ENCODE measurements at places on chromosomes 7 and 10.

DNA sequence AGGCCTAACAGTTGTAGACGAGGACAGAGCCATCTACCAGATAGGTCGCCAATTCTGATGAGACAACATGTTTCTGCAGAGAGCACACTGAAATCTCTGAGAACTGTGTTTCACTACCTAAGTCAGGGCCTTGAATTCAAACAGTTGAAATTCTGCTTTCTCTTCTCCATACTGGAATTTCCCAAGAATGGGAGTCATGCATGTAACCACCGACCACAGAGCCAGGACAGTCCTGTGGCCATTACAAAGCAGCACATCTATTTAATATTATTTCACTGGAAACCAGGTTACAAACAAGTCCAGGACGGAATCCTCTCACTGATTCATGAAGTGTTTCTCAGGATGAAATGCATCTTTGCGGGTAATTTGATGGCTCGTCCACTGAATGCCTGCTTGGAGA is 62.0 kb upstream of the ST8SIA6 start:
- no peak for DNase-seq

- DNase-seq, result no peak
These were observed 39.0 kb downstream of the ADK start for GRCh38 chr10:74189999-74190421.

- DNase-seq, result no peak
These were observed 61.7 kb downstream of the PTF1A start for GRCh38 chr10:23253780-23254179.

DNA sequence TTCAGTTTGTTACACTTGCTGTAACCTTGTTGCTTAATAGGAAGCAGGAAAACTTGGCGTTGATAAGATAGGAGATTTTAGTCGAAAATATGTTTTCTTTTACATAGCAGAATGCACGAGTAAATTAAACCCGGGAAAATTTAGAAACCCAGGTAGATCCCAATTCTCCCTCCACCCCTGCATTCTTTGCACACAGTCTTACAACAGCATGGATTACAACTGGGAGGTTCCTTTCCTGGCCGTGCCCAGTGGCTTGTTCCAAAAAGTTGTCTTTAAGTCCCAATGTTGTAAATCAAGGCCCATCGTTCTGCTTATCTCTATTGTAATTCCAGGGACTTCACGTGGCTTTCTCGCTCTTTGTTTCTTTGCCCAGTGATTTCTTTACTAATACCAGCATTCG is 1.1 kb upstream of the DPY19L1 start:
- no peak for DNase-seq

DNA sequence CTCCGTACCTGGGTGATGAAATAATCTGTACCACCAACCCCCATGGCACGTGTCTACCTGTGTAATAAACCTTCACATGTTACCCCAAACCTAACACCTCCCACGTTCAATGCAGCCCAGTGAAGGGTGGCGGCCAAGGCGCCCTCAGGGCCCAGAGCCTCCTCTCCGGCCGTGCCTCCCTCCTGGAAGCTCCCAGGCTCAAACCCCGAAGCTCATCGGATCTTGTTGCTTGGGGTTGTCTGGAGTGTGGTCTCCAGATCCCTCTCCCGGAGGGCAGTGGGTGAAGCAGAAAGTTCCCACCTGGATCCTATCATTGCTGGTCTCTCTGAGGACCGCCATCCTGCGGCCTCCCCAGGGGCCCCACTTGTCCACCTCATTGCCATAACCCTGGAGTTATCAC is 9.4 kb upstream of the KNDC1 start:
- no peak for DNase-seq
